ENCODE measurements at places on chromosomes 4 and X.

DNA sequence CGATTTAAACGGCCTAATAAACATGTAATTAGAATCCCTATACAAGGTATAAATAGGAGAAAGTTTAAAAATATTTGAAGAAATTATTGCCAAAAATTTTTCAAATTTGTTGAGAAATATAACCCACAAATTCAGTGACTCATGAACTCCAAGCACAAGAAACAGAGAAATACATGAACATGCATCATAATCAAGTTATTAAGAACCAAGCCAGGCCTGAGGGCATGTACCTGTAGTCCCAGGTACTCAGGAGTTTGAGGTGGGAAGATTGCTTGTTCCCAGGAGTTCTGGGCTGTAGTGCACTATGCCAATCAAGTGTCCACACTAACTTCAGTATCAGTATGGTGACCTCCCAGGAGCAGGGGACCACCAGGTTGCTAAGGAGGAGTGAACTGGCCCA is 341.9 kb downstream of the CAMK2D start:
- DNase-seq: no peak

- no peak for DNase-seq
These were observed 51.1 kb downstream of the DMD start for GRCh38 chrX:33160273-33160672.

DNA sequence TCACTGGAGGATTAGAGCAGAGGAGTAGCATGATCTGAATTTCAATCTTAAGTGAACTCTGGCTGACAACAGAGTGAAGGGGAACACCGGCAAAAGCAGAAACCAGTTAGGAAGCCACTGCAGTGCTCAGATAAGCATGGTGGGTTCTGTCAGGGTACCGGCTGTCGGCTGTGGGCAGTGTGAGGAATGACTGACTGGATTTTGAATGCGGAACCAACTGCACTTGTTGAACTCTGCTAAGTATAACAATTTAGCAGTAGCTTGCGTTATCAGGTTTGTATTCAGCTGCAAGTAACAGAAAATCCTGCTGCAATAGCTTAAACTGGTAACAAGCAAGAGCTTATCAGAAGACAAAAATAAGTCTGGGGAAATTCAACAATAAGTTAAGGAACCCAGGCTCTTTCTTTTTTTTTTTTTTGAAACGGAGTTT is 5.2 kb downstream of the HTT start:
- DNase-seq: no peak

- peak; percentile 44 for DNase-seq
These were observed 1054.5 kb upstream of the PABPC4L start for GRCh38 chr4:135256111-135256510.

- DNase-seq: no peak
These were observed 4.5 kb downstream of the EMD start for GRCh38 chrX:154383359-154384283.

GRCh38 chr4:104756837-104757236 is 262.1 kb upstream of the CXXC4 start:
- DNase-seq: no peak
